Vagina (tissue), 2 donors: ENCODE measurements at places on chromosomes 1 and 21. TPM values are rescaled to one million over a fixed set of nuclear protein-coding genes. Genes with fewer than 3 reads are reported as not detected.
A peak's percentile ranks its signal among the peaks of the same experiment; 100 is the strongest.

DNA sequence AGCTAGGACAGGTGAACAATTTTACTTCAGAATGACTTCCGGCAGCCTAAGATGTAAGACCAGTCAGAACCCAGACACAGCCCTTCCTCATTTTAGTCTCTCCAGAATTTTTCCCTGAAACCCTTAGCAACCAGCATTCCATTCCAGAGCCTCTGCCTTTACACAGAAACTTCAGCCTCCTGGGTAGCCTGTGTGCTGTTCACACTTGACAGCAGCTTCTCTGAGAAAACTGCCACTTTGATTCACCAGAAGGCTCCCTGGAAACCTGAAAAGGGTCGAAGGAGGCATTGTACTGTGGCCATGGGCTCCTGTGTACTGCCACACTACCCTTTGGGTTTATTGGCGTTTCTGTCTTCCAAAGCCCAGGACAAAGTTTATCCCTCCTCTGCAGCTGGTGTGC lies 17.4 kb downstream of the HYI start:
- H3K36me3 ChIP-seq: peaks cover 67% of the 10 kb centered on the region
- H3K4me1 ChIP-seq: peaks cover 8% of the 10 kb centered on the region
- no peak for DNase-seq
- H3K27ac ChIP-seq: peak overlapping the region; percentile 53

DNA sequence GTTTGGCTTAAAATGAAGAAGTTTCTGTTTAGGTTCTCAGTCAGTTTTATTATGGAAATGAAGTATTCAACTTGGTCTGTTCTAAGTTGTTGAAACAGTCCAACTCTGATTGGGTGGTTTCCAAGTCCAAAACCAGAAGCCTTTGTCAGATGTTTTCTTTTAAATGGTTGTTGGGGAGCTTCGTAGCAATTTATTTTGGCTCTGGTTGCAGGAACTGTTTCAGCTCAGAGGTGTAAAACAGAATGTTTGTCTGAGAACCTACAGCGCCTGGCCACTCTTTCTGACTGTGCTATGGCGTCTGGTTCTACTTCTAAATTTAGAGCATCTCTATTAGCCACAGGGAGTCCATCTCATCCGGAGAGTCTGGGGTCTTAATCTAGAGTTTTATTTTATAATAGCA lies 582.6 kb upstream of the TMPRSS15 start:
- DNase-seq: no peak
- H3K27me3 ChIP-seq: no peaks in the 10 kb centered on the region
- H3K4me3 ChIP-seq: no peak overlapping the region
- H3K27ac ChIP-seq: no peak overlapping the region
- H3K36me3 ChIP-seq: no peaks in the 10 kb centered on the region

Gene PRMT6
- 11.0 TPM for total RNA-seq

- no peak overlapping the region for H3K4me3 ChIP-seq
- no peak for DNase-seq
- no peaks in the 10 kb centered on the region for H3K27me3 ChIP-seq
- H3K4me1 ChIP-seq: peaks cover 21% of the 10 kb centered on the region
- no peaks in the 10 kb centered on the region for H3K36me3 ChIP-seq
Observed at GRCh38 chr1:225602590-225603206, 50.2 kb downstream of the ENAH start.

GRCh38 chr1:5745800-5746610 lies 246.2 kb downstream of the NPHP4 start:
- H3K4me3 ChIP-seq: no peak overlapping the region
- no peaks in the 10 kb centered on the region for H3K27me3 ChIP-seq

Gene STRIP1
- 40.8 TPM for total RNA-seq

DNA sequence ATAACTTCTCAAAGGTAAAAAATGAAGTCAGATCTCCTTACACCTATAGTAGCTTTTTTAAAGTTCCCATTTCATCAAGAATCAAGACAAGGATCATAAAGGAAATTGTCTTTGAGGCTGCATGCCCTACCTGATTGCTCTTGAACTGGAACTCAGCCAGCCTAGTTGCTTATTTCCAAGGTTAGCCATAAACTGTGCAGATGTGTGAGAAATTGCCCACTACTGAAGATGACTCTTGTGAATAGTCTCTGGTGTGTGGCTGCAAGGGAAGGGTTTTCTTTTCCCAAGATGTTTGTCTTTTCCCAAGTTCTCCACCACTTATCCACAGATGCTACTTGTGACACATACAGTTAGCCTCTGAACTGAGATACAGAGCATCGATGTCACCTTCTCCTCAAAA lies 81.7 kb upstream of the DUSP10 start:
- H3K36me3 ChIP-seq: no peaks in the 10 kb centered on the region
- H3K4me1 ChIP-seq: no peaks in the 10 kb centered on the region
- H3K4me3 ChIP-seq: no peak overlapping the region
- no peak overlapping the region for H3K27ac ChIP-seq
- H3K27me3 ChIP-seq: no peaks in the 10 kb centered on the region

DNA sequence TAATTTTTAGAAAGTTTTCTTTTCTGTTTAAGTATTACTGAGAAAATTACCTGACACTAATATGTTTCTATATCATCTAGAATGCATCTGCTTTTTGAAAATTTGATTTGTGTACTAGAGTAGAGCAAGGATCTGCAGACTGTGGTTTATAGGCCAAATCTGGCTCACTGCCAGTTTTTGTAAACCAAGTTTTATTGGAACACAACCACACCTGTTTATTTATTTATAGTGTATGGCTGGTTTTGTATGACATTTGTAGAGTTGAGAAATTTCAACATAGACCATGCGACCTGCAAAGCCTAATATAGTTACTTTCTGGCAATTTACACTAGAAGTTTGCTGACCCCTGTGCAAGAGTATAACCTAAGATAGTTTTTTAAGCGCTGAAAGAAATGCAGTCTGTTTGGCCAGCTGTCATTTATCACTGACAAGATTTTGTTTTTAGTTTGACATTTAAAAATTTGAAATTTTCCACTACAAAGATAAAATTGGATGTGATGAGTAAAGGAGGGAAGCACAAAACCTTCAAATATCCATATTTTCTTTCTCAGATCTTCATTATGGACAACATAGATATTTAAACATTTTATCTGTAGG lies 36.1 kb upstream of the CACYBP start:
- peak overlapping the region; percentile 84 for H3K27ac ChIP-seq
- no peak overlapping the region for H3K4me3 ChIP-seq
- H3K27me3 ChIP-seq: no peaks in the 10 kb centered on the region
- no peak for DNase-seq

DNA sequence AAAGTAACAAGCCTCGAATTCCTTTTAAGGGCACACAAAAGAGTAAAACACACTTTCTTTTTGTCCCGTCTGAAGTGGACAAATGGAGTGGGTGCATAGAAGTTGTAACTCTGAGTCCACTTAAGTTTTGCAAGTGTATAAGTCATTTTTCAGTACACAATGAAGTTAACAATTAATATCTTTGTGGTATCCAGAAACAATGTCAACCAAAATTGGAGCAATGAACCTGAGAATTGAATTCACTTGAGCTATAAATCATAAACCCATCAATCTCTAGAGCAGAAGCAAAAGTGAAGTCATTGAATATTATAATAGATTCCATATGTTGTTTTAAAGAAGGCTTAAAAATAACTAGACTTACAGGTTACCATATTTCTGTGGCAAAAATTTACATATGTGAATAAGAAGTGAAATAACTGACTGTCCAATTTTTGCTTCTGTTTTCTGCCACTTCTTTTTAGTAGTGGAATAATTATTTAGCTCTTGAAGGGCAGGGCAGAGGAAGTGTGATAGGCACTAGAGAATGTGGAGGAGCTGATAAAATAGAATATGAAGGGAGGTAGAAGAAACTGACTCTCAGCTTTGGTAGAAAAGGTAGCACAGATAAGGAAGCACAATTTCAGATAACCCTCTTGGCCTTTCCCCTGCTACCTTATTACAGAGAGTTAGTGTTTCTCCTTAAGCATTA lies 73.9 kb upstream of the RGL1 start:
- no peaks in the 10 kb centered on the region for H3K27me3 ChIP-seq
- H3K4me3 ChIP-seq: no peak overlapping the region
- no peaks in the 10 kb centered on the region for H3K36me3 ChIP-seq
- DNase-seq: no peak
- peaks cover 13% of the 10 kb centered on the region for H3K4me1 ChIP-seq

DNA sequence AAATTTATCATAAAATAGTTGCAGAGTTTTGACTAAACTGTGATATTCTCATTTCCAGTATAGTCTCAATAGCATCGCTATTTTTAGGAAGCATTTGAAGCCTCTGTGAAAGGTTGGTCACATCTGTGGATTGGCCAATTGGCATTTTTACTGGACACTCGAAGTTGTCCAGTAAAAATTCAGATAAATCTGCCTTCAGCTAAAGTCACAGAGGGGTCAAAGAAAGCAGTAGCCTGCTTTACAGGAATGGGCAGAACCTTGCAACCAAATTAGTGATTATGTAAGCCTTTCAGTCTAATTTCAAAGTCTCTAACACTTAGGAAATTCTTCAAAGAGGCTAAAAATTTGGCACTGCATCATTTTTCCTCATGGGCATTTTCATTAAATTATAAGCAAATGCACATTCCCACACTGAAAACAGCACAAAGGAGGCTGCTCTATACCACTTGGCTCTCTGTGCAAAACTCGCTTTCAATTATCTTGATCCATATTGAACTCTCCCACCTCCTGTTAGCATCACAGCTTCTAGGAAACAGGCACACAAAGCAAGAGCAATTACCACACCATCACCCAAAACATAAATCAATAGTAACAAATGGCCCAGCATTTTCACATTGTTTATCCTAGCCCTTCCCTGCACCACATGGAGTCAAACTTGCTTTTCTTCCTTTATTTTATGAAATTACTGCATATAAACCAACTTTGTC lies 318.5 kb upstream of the DUSP10 start:
- H3K27ac ChIP-seq: no peak overlapping the region
- H3K4me1 ChIP-seq: no peaks in the 10 kb centered on the region
- H3K27me3 ChIP-seq: no peaks in the 10 kb centered on the region
- DNase-seq: no peak

DNA sequence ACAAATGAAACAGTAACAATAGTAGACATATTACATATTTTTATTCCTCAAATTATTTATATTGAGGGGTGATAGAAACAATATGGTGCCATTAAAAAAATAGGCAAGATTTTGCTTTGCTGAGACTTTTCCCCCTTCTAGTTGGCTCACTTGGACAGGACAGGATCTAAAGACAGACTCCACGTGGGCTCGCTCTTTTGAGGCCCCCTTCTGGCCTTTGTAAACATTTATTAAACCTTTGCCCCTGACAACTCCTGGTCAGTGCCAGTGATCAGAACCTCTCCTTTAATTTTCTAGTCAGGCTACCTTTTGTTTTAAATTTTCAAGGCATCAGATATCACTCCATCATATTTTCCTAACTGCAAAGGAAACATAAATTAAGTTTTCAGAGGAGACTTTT lies 49.7 kb upstream of the IFI44L start:
- H3K27me3 ChIP-seq: no peaks in the 10 kb centered on the region
- no peak overlapping the region for H3K4me3 ChIP-seq
- H3K36me3 ChIP-seq: no peaks in the 10 kb centered on the region
- no peak for DNase-seq
- H3K4me1 ChIP-seq: no peaks in the 10 kb centered on the region

DNA sequence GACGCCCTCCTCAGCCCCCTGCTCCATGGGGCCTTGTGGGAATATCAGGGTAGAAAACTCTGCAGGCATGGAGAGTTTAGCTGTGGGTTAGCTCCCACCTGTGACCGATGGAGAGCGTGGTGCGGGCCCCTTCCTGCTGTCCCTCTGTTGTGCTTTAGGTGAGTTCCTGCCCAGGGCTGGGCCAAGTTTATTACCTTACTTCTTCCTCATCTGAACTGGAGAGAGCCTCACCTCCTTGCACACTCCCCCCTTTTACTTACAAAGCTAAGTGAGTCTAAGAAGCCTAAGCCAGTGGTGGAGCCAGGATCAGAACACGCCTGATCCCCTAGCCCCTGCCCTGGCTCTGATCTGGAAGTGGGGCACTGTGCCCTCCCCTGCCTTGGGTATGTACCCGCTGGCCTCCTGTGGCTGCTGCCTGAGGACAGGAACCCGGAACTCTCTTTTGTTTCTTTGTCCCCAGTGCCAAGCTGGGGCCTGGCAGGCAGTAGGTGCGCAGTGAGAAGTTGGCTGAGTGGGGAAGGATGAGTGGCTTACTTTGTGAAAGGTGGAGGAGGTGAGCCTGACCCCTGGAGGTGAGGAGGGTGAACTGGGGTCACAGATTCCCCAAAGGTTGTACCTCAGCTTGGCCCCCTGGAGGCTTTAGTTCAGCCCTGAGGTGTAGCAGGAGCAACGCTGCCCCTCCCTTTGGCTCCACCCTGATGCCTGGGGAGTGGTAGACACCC lies 32.9 kb downstream of the ARHGEF10L start:
- H3K4me3 ChIP-seq: no peak overlapping the region
- peak overlapping the region; percentile 98 for H3K27ac ChIP-seq
- H3K36me3 ChIP-seq: no peaks in the 10 kb centered on the region

- DNase-seq: no peak
- H3K4me1 ChIP-seq: peaks cover 42% of the 10 kb centered on the region
- H3K36me3 ChIP-seq: no peaks in the 10 kb centered on the region
- no peak overlapping the region for H3K27ac ChIP-seq
Observed at GRCh38 chr1:228901936-228902681, 166.8 kb downstream of the RHOU start.

GRCh38 chr1:7145947-7146346 lies 360.7 kb downstream of the CAMTA1 start:
- H3K27me3 ChIP-seq: no peaks in the 10 kb centered on the region
- H3K36me3 ChIP-seq: no peaks in the 10 kb centered on the region
- H3K4me3 ChIP-seq: no peak overlapping the region
- H3K27ac ChIP-seq: no peak overlapping the region

DNA sequence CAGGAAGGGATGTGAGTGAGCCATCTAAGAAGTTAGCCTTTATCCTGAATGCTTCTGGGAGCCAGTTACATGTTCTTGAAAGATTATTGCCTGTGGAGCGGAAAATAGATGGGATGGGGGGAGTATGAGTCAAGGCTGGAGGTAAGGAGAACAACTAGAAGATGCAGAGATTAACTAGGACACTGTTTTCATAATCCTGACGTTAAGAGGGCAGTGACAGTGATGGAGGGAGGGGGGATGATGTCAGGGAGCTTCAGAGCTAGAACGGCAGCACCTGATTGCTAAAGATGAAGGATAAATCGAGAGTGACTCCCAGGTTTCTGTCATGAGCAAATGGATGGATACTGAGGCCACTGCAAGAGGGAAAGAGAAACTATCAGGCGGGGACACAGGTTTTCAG lies 10.0 kb upstream of the RCSD1 start:
- no peak overlapping the region for H3K27ac ChIP-seq
- H3K4me3 ChIP-seq: no peak overlapping the region
- DNase-seq: no peak
- H3K27me3 ChIP-seq: no peaks in the 10 kb centered on the region
- no peaks in the 10 kb centered on the region for H3K36me3 ChIP-seq
- peaks cover 10% of the 10 kb centered on the region for H3K4me1 ChIP-seq

- no peak for DNase-seq
- no peak overlapping the region for H3K4me3 ChIP-seq
- H3K27me3 ChIP-seq: no peaks in the 10 kb centered on the region
- H3K36me3 ChIP-seq: no peaks in the 10 kb centered on the region
Observed at GRCh38 chr21:44413566-44414290, 41.6 kb upstream of the LRRC3 start.

DNA sequence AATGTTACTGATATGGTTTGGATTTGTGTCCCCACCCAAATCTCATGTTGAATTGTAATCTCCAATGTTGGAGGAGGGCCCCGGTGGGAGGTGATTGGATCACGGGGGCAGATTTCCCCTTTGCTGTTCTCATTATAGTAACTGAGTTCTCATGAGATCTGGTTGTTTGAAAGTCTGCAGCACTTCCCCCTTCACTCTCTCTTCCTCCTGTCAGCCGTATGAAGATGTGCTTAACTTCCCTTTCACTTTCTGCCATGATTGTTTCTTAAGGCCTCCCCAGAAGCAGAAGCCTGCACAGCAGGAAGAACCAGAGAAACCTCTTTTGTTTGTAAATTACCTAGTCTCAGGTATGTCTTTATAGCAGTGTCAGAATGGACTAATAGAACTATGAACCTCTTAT lies 28.4 kb downstream of the TRIM33 start:
- H3K27ac ChIP-seq: no peak overlapping the region
- no peaks in the 10 kb centered on the region for H3K27me3 ChIP-seq
- H3K4me1 ChIP-seq: peaks cover 16% of the 10 kb centered on the region
- no peak overlapping the region for H3K4me3 ChIP-seq
- no peak for DNase-seq
